ENCODE measurements at places on chromosomes 5 and 9.

GRCh38 chr9:84383178-84383577, 42.6 kb upstream of the SLC28A3 start:
- DNase-seq: no peak

GRCh38 chr9:124709292-124709690, 61.8 kb downstream of the NR6A1 start:
- no peak for DNase-seq

DNA sequence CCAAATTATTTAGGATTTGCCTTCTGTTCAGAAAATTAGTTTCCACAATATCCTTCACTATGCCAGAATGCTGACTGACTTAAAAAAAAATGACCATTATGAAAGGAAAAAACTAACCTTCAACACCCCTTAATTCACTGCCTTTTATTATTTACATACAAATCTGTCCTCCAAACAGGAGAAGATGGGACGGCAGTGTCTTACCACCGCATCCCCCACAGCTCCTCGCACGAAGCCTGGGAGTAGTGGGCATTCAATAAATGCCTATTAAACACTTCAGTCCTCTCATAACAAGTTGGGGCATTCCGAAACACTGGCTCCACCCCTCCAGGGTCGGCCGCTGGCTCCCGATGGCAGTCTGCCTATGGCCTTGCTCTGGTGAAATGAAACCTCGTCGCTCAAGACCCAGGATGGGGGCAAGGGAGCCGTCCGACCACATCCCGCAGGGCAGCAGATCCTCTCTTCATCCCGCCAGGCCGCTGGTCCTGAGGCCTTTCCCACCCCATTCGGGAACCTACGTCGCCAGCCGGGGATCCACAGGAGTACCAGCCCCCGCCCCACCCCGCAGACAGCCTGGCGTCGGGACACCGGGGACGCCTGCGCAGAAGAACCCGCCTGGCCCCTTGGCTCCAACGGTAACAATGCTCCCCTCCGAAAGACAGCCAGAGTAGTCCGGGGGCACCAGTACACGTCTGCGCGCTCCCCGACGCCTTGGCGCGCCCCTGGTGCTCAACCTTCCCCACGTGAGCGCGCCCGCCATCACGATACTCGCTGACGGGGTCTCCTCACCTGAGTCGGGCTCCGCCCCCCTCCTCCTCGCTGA, 613 bp downstream of the ZBTB5 start:
- DNase-seq: peak; percentile 75

DNA sequence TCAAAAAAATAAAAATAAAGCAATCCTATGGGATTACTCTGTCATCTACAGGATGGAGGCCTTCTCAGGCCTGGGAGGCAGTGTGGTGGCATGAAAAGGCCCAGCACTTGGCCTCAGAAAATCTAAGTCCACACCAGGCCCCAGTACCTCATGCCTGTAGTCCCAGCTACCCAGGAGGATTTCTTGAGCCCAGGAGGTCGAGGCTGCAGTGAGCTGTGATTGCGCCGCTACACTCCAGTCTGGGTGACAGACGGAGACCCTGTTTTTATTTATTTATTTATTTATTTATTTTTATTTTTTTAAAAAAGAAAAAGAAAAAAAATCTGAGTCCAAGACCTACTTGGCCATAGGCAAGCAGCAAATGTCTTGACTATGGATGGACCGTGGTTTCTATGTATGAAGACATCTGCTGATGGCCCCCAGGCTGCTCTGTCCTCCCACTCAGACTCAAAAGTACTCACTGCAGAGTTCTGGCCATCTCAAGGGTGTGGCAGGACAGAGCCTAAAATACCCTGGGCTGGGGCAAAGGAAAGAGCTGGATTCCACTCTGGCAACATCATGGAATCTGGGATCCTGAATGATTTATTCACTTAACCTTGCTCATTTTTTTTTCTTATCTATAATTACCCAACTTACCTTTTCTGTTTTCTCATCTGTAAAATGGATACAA, 55.0 kb downstream of the ARHGEF37 start:
- DNase-seq: no peak

GRCh38 chr9:124372038-124372437, 43.2 kb downstream of the PSMB7 start:
- no peak for DNase-seq

DNA sequence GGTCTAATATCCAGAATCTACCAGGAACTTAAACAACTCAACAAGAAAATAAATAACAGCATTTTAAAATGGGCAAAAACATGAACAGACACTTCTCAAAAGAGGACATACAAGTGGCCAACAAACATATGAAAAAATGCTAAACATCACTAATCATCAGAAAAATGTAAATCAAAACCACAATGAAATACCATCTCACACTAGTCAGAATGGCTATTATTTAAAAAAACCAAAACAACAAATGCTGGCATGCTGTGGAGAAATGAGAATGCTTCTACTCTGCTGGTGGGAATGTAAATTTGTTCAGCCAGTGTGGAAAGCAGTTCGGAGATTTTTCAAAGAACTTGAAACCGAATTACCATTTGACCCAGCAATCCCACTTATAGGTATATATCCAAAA, 63.1 kb downstream of the ADAMTS6 start:
- DNase-seq: no peak

GRCh38 chr5:181241393-181241975, 2.2 kb downstream of the RACK1 start:
- DNase-seq: no peak

DNA sequence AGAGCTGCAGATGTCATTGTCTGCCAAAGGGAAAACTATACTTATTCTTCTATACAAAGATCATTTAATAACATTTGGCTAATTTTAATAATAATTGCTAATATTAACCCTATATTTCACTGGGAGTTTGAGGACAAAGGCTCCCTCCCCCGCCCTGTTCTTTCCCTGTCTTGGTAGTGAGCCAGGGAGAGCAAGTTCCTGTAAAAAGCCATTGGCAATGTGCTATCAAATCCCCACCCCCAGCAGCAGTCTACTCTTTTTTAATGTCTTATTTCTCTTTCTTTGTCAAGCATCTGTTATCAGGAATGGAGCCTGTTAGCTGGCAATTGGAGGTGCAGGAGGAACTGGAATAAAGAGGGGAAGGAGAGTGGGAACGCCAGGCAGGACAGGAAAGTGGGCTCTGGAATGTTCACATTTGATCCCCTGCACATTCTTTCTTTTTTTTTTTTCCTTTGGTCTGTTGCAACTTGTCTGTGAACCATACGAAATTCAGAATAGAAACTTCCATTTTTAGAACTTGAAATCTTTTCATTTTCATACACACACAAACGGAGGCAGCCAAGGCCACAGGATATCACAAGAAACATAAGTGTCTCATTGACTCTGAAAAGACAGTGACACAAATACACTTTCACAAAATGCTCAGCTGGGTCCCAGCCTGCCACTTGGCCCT, 664.8 kb upstream of the ZNF608 start:
- no peak for DNase-seq

DNA sequence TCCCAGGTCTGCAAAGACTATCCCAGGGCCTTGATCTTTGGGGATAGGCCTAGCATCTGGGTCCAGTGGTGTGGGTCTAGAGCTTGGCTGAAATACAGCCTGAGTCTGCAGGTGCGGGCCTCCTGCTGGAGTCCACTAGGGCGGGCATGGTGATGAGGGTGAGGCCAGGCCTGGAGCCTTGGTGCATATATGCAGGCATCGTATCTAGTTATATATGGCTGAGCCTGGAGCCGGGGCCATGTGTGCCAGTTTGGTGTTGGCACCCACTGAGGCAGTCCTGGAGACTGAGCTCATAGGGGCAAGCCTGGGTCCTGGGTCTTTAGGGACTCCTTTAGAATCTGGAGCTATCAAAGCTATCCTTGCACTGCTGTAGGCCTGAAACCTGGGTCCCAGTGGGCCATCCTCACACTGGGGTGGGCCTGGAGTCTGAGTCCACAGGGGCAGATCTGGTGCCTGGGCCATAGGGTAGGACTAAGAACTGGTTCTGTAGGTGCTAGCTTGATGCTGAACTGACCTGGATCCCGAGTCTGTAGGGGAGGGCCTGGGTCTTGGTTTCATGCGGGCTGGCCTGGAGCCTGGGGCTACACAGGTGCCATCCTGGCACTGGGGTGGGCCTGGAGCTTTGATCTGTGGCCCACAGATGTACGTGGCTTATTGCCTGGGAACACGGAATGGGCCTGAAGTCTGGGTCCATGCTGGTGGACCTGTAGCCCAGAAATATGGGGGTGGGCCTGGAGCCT, 346.5 kb upstream of the MEF2C start:
- no peak for DNase-seq

GRCh38 chr5:39876146-39876545, 451.4 kb upstream of the DAB2 start:
- no peak for DNase-seq

- DNase-seq: no peak
These were observed 375.8 kb downstream of the GADD45G start for GRCh38 chr9:89980600-89980999.

GRCh38 chr9:34558919-34559623, 30.5 kb downstream of the CNTFR start:
- no peak for DNase-seq

- no peak for DNase-seq
These were observed 1854.9 kb downstream of the MAT2B start for GRCh38 chr5:165360366-165360765.

- DNase-seq: no peak
These were observed 214.3 kb downstream of the AGTPBP1 start for GRCh38 chr9:85527331-85528020.

- no peak for DNase-seq
These were observed 41.2 kb downstream of the THBS4 start for GRCh38 chr5:80076131-80077050.

DNA sequence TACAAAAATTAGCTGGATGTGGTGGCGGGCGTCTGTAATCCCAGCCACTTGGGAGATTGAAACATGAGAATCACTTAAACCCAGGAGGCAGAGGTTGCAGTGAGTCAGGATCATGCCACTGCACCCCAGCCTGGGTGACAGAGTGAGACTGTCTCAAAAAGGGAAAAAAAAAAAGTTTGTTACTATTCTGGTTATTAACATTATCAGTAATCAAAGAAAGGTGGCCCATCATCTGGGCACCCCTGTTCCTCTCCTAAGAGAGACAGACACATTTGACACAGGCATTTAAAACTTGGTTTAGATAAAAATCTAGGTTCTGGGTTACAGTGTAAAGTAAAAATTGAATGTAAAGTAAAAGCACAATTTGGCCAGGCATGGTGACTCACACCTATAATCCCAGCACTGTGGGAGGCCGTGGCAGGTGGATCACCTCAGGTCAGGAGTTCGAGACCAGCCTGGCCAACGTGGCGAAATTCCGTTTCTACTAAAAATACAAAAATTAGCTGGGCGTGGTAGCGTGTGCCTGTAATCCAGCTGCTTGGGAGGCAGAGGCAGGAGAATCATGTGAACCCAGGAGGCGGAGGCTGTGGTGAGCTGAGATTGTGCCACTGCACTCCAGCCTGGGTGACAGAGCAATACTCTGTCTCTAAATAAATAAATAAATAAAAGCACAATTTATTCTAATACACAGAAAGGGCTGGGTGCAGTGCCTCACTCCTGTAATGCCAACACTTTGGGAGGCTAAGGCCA, 16.7 kb upstream of the PHYHD1 start:
- DNase-seq: no peak

- no peak for DNase-seq
These were observed 165.8 kb upstream of the MAP3K1 start for GRCh38 chr5:56649569-56649968.

GRCh38 chr9:132572921-132573320, 9.5 kb upstream of the BARHL1 start:
- no peak for DNase-seq

- no peak for DNase-seq
These were observed 176.2 kb downstream of the IRX2 start for GRCh38 chr5:2575292-2575691.

GRCh38 chr9:99052815-99053715, 51.8 kb upstream of the TGFBR1 start:
- no peak for DNase-seq

- no peak for DNase-seq
These were observed 54.6 kb downstream of the SUSD1 start for GRCh38 chr9:112120439-112120925.

DNA sequence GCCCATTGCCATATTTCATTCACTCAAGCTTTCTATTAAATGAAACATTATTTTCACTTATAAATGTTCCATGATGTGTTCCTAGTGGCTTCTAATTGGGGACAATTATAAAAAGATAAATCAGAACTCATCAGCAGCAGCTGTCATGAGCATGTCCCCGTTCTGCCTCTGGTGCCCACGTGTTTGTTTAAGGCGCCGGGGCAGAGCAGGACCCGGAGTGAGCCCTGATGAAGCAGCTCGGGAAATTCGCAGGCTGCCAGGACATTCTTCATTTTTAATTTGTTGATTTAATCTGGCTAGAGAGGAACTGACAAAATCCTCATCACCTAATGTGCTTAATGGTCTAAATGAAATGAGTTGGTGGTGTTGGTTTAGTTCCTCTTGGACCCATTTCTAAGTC, 475.0 kb downstream of the CTNND2 start:
- no peak for DNase-seq

DNA sequence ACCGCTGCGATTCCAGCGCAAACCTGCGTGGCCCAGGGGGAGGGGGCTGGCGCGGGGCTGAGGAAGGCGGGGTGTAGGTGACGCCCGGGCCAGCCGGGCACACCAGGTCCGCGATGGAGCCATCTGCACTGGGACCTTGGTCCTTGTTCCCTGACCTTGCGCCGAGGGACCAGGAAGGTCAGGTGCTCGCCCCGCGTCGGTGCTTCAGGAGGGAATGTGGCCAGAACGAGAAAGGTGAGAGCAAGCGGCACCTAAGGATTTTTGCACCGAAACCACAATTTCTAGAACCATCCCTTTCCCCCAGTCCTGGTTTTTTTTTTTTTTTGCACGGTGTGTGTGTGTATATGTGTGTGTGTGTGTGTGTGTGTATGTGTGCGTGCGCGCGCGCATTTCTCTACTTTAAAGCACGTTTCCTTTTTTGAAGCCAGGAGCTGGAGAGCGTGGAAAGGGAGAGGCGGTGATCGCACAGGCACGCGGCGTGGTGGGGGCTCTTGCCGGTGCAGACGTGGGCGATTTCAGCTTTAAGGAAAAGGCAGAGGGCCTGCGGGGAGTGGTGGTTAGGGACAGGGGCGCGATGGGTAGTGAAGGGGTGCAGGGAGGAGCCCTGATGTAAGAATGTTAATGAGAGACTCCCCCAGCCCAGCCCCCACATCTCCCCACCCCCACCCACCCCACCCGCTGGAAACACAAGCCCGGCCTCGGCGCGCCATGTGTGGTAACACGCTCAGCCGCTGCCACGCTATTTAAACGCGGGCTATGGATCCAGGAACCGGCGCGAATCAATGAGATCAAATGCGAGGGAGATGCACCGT, at the start of gene NPR3:
NPR3 (plus strand) TSS at position 772 of the 812 bp plus-strand sequence. CDS start 456 bp downstream, outside the sequence.
- no peak for DNase-seq

DNA sequence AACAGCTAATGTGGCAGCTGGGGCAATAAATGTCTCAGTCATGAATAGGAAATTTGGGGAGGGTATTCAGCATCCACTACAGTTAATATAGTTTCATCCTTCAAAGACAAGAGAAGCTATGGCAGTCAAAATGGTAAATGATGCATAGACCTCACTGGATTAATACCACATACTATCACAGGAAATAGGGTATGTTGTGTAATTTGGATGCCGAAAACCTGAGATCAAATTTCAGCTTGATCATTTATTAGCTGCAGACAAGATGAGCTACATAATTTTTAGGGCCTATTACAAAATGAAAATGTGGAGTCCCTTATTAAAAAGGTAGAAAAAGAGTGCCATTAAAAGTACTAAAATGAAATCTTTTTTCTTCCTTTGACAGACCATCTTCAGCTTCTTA, 112.6 kb upstream of the MTAP start:
- DNase-seq: no peak

- DNase-seq: no peak
These were observed 858 bp downstream of the NCS1 start for GRCh38 chr9:130172858-130173665.

Data from ureter (tissue), 1 donor.